ENCODE measurements at places on chromosomes 5 and 9. TPM values are rescaled to one million over a fixed set of nuclear protein-coding genes. Genes with fewer than 3 reads are reported as not detected.

DNA sequence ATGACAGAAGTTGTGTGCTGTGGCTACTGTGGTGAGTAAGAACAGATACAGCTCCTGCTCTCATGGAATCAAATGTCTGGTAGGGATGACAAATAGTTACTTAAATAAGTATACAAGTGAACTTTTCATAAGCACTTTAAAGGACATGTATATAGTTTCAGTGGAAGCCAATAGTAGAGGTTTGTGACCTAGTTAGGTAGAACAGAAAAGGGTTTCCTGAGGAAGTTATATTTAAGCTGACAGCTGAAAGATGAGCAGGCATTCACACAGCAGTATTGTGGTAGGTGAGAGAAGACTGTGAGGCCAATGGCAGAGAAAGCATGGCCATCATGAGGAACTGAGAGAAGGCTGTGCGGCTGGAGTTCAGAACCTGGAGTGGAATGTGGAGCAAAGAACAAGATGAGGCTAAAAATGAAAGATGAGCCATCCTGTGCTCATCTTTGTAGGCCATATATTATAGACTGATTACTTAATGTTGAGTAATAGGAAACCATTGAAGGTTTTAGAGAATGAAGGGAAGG is 15.4 kb downstream of the FAM174A start:
- DNase-seq, result no peak

DNA sequence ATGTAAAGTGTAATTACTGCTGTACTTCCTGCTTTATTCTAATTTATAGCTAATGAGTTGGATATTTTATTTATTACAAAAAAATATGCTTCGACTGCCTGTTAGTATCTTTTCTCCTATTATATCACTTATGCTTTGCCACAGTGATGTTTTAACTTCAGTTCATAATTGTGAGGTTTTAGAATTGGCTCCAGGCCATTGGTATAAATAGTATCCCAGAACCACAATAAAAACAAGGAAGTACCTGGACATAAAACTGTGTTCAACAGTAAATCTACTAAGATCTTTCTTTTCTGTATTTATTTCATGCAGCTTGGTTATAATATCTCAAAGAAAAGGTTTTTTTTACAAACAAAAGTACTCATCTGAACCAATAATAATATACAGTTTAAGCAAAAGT is 354.3 kb upstream of the CDH9 start:
- no peak for DNase-seq

DNA sequence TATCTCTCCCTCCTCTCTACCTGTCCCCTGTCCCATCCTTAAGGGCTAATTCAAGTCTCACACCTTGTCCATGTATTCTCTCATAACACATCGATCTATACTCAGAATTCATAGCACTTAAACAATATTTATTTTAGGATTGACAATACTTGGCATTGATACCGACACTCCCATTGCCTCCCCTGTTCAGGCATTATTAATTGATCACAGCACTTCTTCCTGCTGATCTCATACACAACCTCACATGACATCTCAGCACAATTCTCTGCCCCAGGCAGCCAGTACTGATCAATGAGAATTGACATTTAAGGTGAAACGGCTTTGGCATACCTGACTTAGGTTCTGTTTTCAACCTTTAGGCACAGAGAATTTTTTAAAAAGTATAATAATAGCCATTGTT is 582.4 kb upstream of the BRINP1 start:
- no peak for DNase-seq

DNA sequence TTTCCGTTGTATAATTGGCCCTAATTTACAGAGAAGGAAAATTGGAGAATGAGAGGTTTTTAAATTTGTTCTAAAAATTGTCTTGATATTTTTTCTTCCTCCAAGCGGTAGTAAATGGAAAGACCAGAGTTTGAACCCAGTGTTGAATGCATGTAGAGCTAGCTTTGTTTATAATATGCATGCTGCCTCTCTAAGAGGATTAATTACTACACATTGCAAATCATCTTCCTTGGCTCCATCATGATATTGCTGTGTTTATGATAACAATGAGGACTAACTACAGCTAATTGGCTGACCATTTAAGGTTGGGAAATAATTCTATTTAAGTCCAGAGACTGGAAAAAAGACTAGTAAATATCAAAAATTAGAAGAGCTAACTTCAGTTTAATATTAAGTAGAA is 338.5 kb downstream of the PLK2 start:
- no peak for DNase-seq

GRCh38 chr5:160245506-160246086 is 16.3 kb downstream of the FABP6 start:
- DNase-seq, result no peak

DNA sequence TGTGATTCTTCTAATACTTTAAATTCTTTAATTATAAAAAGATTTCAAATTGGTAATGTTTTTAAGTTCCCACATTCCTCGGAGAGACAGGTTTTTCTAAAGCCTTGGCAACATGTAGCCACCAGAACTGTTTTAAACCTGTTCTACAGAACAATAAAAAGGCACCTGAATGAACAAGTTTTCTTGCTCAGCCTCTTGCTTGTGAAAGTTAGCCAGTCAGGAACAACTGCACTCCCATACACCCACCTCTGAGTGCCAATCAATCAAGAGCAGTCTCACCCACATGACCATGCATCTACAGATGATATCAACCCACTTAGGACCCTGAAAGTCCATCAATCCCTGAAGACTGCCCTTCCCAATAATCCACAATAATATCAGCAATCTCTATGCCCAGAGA is 62.3 kb downstream of the AP3B1 start:
- DNase-seq, result no peak

- no peak for DNase-seq
Observed at GRCh38 chr5:100794844-100795243, 108.2 kb downstream of the ST8SIA4 start.

GRCh38 chr5:74632947-74633356 is 7.6 kb downstream of the ENC1 start:
- DNase-seq, result no peak

DNA sequence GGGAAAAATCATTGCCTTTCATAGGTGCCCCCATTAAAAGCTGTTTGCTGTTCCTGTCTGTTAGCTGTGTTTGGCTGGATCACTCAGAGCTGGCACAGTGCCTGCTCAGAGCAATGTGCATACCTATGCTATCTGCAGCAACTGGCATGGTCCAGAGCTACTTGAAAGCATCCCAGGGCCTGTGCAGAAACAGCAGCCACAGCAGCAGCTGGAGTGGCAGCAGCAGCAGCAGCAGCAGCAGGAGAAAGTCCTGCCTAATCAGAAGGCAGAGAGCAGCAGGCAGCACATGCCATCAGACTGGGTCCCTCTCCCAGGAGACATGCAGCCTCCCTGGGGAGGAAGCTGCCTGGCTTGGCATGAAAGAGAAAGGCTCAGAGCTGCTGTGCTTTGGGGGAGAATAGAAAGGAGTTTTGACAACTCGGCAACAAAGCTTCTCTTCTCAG is 243.8 kb upstream of the WWC1 start:
- DNase-seq, result no peak

- DNase-seq, result peak; percentile 15
Observed at GRCh38 chr5:141958113-141958512, at the start of gene PCDH12. PCDH12 (minus strand) TSS chr5:141958202; CDS start chr5:141957851, 351 bp downstream.

- no peak for DNase-seq
Observed at GRCh38 chr5:134000091-134000511, 4.7 kb downstream of the VDAC1 start.

DNA sequence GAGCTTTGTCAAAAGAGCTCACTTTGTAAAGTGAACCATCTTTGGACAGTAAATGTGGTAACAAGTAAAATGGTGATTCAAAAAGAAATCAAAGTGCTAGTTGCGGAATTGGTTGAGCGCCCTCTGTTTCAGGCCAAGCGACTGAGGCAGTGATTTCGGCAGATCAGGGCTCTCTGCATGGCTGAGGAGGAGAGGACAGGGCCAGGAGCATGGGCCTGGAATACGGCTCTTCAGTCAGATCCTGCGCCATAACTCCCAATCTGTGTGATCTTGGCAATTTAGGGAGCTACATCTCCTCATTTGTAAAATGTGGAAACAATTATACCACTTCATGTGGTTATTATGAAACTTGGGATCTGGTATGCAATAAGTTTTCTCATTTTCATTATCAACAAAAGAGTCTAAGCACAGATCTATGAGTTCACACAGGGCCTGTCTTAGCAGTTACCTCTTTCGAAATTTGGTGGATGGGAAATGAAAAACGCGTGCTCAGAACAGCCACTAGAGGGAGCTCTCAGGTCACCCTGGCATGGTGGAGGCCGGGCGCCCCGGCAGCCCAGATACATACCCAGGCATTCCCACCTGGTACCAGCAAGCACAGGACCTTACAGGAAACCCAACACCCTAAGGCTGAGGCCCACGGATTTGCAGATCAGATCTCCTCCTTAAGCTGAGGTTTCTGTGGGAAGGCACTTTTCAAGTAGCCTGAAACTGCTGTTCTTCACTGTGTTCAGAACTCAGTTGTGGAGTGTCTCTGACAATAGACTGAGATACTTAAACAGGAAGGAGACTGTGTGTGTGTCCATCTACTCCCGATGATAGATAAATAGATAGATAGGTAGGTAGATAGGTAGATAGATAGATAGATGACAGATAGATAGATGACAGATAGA is 303.7 kb downstream of the RAB3C start:
- DNase-seq, result peak; percentile 66

- DNase-seq, result no peak
Observed at GRCh38 chr5:56683281-56683680, 132.1 kb upstream of the MAP3K1 start.

DNA sequence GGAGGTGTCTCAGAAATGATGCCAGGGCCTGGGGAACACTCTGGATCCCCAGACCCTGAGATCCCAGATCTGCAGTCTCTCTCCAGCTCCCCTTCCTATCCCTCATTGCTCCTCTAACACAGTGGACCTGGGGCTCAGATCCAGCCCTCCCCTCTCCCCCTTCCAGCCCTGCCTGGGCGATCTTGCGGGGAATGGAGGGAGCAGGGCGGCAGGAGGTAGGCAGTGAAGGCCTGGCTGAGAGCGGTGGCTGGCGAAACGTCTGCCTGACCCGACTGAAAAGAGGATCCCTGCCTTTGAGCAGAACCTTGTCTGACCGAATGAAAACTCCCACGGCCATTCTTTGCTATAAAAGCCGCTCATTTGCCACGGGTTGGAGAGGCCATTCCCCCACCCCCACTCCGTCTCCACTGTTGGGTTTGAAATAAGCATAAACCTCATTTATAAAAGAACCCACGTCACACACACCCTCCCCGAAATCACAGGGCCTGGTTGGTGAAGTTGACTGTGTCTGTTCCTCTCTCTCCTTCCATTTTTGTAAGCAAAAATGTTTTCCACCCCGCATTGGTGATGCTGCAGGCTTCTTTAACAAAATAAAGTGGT is 8.8 kb downstream of the MSX2 start:
- DNase-seq, result no peak

GRCh38 chr5:174197929-174198328 is 152.4 kb downstream of the NSG2 start:
- no peak for DNase-seq

- no peak for DNase-seq
Observed at GRCh38 chr5:63919763-63920478, 42.3 kb downstream of the HTR1A start.

DNA sequence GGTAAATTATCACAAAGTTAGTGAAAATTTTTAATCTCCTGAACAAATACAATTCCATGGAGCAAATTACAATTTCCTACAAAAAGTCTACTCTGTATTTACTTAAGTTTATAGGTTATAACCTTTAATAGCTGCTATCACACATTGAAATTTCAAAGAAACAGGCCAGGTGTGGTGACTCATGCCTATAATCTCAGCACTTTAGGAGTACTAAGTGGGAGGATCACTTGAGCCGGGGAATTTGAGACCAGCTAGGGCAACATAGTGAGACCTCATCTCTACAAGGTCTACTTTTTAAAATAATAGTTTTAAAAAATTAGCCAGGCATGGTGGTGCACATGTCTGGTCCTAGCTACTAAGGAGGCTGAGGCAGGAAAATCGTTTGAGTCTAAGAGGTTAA is 50.3 kb downstream of the HINT1 start:
- no peak for DNase-seq

GRCh38 chr9:113631871-113632665 is 168.5 kb downstream of the RGS3 start:
- DNase-seq, result no peak

DNA sequence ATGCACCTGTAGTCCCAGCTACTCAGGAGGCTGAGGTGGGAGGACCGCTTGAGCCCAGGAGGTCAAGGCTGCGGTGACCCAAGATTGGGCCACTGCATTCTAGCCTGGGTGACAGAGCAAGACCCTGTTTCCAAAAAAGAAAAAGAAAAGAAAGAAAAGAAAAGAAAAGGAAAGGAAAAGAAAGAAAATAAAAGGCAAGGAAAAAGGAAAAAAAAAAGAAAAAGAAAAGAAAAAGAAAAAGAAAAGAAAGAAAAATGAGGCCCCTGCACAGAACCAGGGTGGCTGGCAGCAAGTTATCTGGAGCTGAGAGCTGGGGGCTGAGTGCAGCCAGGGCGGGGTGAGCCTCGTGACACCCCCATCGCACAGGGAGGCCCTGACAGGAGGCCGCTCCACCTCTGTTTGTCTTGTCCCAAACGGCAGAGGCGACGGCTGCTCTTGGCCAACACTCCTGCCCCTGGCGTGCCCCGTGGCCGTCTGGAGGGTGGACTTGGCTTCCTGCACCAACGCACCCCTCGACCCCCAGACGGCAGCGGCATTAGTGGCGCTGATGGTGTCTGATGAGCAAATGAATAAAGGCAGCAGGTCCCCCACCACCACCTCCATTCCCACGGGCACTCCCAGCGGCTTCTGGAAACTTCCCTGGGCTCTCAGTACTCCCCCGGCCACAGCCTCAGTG is 16.7 kb downstream of the EXD3 start:
- DNase-seq, result no peak

- peak; percentile 60 for DNase-seq
Observed at GRCh38 chr9:95515272-95516113, 1.3 kb downstream of the PTCH1 start.

Gene IFNA21
- not detected for total RNA-seq

Gene SLC2A6
- 2.0 TPM for total RNA-seq

Gene OTP
- total RNA-seq, result not detected

Gene NREP
- 16.8 TPM for total RNA-seq

Gene LCN9
- total RNA-seq, result not detected

Gene OR1Q1
- 0.26 TPM for total RNA-seq
